Stimulated activated CD4-positive, alpha-beta T cell treated with anti-CD3 and anti-CD28 coated beads, Interleukin-1b, Interleukin-23, amount 100 ng/mL, for 24 hours (primary cell): ENCODE measurements at places on chromosomes 6 and 20.

DNA sequence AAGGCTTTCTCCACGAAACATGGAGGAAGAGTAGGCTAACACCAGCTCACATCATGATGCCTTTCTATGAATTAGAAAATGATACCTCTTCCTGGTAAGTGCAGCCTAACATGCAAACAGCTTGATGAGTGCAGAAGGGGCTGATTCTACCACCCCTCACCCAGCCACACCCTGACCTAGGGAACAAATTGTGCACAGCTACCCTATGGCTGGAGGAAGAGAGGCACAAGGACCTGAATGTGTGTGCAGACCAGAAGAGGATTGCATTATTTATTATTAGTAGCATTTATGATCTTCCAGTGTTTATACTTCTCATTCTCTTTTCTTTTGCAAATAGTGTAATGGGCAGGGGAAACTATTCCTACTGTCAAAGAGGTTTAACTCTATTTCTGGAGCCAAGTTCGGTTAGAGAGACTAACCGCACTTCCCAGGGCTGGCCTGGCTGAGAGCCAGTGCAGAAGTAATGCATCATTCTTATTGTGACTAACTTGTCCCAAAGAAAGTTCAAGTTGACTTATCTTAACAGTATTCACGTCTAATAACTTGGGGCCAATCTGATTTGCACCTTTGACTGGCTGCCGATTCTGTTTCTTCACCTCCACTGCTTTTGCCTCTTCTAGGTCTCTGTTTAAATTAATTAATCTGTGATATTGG, 237.5 kb downstream of the CD83 start:
- no peak for DNase-seq

DNA sequence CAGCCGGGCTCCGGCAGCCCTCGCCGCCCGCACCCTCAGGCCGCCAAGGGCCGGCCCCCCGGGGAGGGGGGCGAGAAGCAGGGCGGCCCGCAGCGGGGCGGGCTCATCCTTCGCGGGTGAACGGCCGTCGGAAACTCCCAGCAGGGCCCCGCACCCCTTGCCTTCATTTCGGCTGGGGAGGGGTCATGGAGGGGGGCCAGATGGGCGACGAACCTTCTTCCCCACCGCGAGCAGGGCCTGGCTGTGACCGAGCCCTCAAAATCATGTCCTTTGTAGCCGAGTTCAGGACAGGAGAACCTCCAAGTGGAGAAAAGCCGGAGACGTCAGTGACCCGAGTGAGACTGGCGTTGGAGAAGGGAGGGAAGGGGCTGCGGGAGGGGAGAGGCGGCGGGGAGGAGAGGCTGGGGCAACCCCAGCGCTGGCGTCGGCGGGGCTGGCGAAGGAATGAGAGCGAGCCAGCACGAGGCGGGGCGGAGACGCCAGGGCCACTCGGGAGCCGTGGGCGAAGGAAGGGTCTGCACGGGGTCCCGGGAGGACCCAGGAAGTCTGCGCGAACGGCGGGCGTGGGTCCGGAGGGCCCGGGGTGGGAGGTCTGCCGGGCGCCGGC, 571 bp upstream of the FOXC1 start:
- no peak for DNase-seq

GRCh38 chr6:153328194-153328593, 197.1 kb upstream of the RGS17 start:
- no peak for DNase-seq

- no peak for DNase-seq
Observed at GRCh38 chr6:104022126-104022525, 837.6 kb downstream of the HACE1 start.

GRCh38 chr6:170114956-170115855, 175.7 kb downstream of the DLL1 start:
- DNase-seq = no peak

GRCh38 chr6:132892929-132893771, 78.8 kb downstream of the RPS12 start:
- no peak for DNase-seq

GRCh38 chr6:130029163-130029562, 10.8 kb downstream of the L3MBTL3 start:
- DNase-seq = no peak
